A549 treated with Mapracorat at 1 μM for 4 hours (cell line): ENCODE measurements at places on chromosomes 1 and 21. TPM values are rescaled to one million over a fixed set of nuclear protein-coding genes. Genes with fewer than 3 reads are reported as not detected.

The TCHH gene
- total RNA-seq, result 0.27 to 0.31 TPM (median 0.28 TPM) in 5 replicates

The CAPN9 gene
- not detected in 5 replicates for total RNA-seq

The TMEM200B gene
- 0.06 to 0.14 TPM (median 0.12 TPM) in 3 of 5 replicates, not detected in the others for total RNA-seq

The PCP4L1 gene
- not detected in 5 replicates for total RNA-seq

The CRNN gene
- not detected in 5 replicates for total RNA-seq

The CHIA gene
- total RNA-seq, result not detected in 5 replicates

The EXO5 gene
- total RNA-seq, result 3.7 to 4.8 TPM (median 4.0 TPM) in 5 replicates

The KAZN gene
- 3.1 to 4.2 TPM (median 3.6 TPM) in 5 replicates for total RNA-seq

The DIO1 gene
- not detected in 5 replicates for total RNA-seq

The TAL1 gene
- not detected in 5 replicates for total RNA-seq

The ITLN1 gene
- total RNA-seq, result not detected in 5 replicates

The INSRR gene
- not detected in 5 replicates for total RNA-seq

The CDC73 gene
- total RNA-seq, result 26.3 to 35.0 TPM (median 31.4 TPM) in 5 replicates

The DNM3 gene
- total RNA-seq, result 0.48 to 0.97 TPM (median 0.60 TPM) in 5 replicates

The TFB2M gene
- total RNA-seq, result 33.4 to 36.7 TPM (median 35.3 TPM) in 5 replicates

The UMODL1 gene
- total RNA-seq, result not detected in 5 replicates

The GBP6 gene
- not detected in 5 replicates for total RNA-seq

The RNF186 gene
- not detected in 5 replicates for total RNA-seq

The GPATCH4 gene
- 57.4 to 85.5 TPM (median 62.9 TPM) in 5 replicates for total RNA-seq

The KCNA3 gene
- not detected in 5 replicates for total RNA-seq

The PRR9 gene
- total RNA-seq, result not detected in 5 replicates

The SLC44A3 gene
- total RNA-seq, result 1.2 to 2.4 TPM (median 1.6 TPM) in 5 replicates

The CYP4X1 gene
- 0.07 TPM in 1 of 5 replicates, not detected in the others for total RNA-seq

The ILDR2 gene
- 0.02 to 0.05 TPM (median 0.03 TPM) in 3 of 5 replicates, not detected in the others for total RNA-seq

The LHX8 gene
- total RNA-seq, result 0.87 to 1.2 TPM (median 0.93 TPM) in 5 replicates

The LMOD1 gene
- total RNA-seq, result not detected in 5 replicates

The UTS2 gene
- total RNA-seq, result not detected in 5 replicates

The KDF1 gene
- 0.18 to 0.30 TPM (median 0.22 TPM) in 3 of 5 replicates, not detected in the others for total RNA-seq

The CDC42BPA gene
- 8.2 to 10.2 TPM (median 10.1 TPM) in 5 replicates for total RNA-seq

The CYP4A11 gene
- total RNA-seq, result not detected in 5 replicates

The VHLL gene
- not detected in 5 replicates for total RNA-seq

The SLC9C2 gene
- total RNA-seq, result not detected in 5 replicates

The CELF3 gene
- total RNA-seq, result not detected in 5 replicates

The MMP23B gene
- total RNA-seq, result 0.18 to 1.2 TPM (median 0.64 TPM) in 5 replicates

The PGLYRP4 gene
- total RNA-seq, result not detected in 5 replicates

The LCE2C gene
- not detected in 5 replicates for total RNA-seq

The CCNL2 gene
- 42.1 to 63.9 TPM (median 54.3 TPM) in 5 replicates for total RNA-seq

The UBXN10 gene
- total RNA-seq, result not detected in 5 replicates

The C21orf58 gene
- total RNA-seq, result 2.6 to 5.7 TPM (median 4.7 TPM) in 5 replicates
